ENCODE measurements at places on chromosomes 12 and 14.

DNA sequence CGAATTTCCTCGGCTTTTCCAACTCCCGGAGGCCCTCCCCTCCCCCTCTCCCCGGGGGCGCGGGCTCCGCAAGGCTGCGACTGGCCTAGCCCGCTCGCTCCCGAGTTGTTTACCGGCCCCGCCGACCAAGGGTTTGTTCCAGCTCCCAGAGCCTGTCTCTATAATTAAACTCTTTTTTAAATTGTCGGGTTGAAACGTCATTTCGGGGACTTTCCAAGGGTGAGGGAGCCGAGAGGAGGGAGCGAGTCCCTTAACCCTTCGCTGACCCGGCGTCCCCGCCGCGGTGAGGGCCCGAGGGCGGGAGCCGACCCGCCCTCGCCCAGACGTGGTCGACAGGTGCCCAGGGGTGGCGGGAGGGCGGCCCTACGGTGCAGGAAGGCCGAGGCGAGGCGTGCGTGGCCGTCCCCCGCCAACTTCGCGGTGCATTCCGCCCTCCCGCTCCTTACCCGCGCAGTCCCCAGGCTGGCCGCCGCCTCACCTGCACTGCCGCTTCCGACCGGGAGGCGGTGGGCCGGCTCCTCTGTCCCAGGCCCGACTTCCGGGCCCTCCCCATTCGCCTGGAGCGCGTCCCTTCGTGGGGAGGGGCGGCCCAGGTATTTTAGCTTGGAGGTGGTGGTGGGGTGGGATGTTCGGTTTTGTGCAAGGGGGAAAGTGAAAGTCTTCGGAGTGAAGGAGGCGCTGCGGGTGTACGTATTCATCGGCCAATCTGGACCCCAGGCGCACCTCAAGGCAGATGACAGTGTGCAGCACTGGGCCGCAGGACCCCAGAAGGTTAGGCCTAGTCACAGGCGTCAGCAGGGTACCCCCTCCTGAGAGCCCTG, 2.9 kb upstream of the ZFP36L1 start:
- peak; percentile 93 for DNase-seq

DNA sequence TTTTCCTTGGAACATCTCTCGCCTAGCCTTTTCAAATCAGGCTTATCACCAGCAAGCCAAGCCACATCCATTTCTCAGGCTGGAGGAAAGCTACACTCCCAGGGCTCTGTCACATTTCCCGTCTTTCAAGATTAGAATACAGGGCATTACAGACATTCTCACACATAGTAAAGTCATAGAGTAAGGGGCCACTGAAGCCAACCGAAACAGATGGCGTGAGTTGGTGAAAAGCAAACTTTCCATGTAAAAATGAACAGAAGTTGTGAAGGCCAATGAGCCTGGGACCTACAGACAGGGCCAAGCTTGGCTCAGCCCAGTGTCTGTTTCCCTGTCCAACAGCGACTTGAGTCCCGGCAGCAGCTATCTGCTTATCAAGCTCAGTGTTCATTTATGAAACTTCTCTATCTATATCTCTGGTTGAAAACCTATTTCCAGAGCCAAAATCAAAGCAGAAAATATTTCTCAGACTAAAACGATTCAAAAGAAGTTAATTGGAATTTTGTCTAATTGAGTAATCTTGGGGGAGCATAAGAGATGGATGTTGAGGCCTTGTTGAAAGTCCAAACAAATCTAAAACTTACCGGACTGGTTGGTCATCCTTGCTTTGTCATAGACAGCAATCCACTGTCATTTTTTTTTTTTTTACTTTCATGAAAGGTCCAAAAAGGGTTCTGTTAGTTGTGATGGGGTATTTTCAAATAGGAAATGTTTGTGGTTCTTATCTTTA, 105.6 kb downstream of the DAAM1 start:
- DNase-seq = no peak

- no peak for DNase-seq
Observed at GRCh38 chr14:66509874-66510273, 1.9 kb downstream of the GPHN start.

DNA sequence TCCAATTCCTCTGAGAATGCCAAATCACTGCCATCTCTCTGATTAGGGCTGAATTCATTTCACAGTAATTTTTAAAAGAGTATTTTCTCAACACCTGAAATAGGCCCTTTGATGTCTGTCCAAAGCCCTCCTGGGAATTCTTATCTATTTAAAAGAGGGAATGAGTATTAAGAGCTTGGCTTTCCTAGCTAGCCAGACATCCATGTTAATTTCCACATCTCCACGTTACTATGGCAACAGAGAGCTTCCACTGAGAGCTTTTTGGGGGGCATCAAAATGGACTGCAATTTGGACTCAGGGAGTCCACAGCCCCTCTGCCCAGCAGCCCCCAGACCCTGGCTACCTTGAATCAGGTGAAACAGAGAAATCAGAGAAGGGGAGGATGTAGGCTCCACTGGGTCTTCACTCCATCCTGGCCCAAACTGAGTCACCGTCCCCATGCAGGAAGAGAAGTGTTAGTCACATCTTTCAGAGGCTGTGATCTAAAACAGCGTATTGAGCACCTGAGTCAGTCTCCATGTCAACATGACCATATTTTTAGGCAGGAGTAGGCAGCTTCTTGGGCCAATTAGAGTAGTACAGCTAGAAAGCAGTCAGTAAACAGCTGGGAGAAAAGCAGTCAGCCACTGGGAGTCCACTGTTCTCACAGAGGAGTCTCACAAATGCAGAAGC, 7.0 kb upstream of the FICD start:
- DNase-seq = no peak

DNA sequence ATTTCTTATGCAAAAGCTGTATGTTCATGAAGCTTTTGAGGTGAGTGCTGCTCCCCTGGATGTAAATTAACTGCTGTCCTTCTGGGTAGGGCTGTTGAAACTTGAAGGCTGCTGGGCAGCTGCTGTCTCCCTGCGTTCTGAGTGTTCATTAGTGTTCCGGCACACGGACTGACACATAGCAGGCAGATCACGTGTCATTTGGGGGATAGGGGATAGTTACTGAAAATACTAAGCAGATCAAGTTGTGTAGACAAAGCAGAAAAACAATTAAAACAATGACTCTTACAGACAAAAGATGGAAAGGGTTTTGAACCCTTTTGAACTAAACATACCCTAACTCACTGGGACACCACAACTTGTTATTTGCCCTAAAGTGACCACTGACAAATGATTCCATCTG, 82.5 kb downstream of the PRICKLE1 start:
- DNase-seq = no peak

DNA sequence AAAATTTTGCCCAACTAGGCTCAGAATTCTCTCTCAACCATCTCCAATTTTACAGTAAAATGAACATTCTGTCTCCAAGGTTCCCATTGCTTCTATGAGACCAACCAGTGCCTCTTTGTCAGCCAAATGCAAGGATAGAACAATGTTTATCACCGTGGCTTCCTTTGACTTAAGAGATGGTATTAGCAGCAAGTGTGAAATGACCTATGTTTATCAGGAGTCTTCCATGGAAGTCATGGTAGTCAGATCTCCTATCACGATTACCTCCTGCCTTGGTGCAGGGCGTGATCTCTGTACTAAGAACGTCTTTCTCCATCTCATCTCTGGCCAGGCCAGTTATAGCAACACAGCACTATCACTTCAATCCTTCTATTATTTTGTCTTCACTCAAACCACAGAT, 6.1 kb upstream of the BCL2L14 start:
- DNase-seq = no peak

DNA sequence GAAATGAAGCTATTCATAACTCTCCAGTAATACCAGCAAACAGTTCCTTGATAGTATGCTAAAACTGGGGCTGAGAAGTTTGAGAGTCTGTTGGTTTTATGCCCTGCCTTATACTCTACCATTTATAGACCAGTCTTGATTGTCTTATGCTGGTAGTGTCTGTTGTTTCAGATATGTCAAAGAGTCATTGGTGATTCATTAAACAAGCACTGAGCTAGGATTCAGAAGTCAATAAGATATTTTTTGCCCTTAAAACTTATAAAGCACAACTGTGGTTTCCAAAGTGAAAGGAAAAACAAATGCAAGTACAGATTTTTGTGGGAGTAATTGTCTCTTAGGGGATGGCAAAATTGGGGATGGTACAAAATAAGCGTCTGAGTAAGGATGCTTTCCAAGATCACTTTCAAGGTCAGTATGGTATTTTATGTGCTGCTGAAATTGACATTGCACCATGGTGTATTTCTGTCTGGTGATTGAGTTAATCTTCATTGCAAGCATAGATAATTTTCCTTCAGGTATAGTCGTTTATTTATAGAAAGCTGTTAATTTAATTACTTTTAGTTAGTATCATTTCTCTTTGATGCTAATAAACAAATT, 289.5 kb upstream of the E2F7 start:
- DNase-seq = no peak

GRCh38 chr12:62900686-62901272, 34.2 kb downstream of the PPM1H start:
- no peak for DNase-seq

DNA sequence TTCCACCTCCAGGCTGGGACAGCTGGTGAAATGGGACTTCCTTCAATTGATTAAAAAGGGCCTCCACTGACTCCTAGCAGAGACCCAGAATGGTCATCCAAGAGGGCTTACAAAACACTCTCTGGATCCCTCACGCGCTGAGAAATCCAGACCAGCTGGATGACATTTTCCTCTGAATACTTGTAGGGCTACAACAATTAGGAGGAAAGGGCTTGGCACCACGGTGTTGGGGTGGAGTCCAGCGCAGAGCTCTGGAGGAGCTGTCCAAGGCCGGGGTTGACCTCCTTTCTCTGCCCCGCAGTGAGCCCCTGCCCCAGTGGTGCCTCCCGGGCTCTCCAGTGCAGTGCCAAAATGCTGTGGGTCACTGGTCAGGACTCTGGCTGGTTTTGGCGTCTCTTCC, 189.0 kb upstream of the CCND2 start:
- DNase-seq = no peak

DNA sequence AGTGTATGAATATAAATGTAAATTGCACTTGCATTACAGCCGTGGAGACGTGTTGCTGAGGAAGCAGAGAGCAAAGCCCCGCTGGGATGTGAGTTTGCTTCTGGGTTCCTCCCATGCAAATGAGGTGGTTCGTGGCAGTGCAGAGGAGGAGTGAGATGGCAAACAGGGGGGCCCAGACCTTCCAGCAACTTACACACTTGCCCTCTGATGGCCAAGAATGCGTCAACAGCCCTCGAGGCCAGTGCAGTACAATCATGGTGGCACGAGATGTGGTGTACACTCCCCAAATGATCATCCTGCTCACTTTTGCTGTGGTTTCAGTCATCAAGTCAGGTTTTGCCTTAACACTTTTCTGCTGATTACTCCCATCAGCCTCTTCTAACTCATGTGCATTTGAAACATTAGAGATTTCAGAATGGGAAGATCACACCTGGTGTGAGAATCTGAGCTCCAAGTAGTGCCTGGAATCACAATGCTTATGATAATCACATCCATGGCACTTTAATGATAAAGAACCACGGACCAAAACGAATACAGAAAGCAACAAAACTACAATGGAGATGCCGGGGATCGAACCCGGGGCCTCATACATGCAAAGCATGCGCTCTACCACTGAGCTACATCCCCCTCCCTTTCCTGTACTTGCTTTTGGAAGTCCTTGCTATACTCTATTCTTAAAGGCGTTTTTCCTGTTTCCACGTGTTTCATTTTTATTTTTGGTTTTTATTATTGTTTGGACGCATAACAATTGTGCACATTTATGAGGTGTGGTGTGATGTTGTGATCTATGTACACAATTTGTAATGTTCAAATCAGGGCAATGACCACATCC, 7.0 kb upstream of the UBC start:
- DNase-seq = no peak

GRCh38 chr14:44966601-44967336, 4.8 kb downstream of the TOGARAM1 start:
- no peak for DNase-seq

GRCh38 chr14:60863249-60863648, 117.6 kb downstream of the TRMT5 start:
- DNase-seq = no peak

- no peak for DNase-seq
Observed at GRCh38 chr12:1488908-1489381, 105.4 kb downstream of the FBXL14 start.

DNA sequence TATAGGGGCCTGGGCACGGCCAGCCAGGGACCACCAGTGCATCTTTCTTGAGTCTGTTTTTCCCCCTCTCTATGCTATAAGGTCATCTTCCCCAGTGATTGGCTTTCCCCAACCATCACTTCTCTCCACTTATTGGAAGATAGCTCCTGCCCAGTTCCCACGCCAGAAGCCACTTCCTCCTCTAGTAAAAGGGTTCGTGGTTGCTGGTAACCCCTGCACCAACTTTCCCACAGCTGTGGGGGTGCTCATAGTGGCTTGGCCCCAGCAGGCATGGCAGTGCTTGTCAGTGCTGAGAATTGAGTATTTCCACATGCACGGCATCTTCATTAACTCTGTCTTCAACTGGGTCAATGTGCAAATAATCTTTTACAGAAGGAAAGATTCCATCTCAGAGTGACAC, 215.4 kb downstream of the FOXN3 start:
- no peak for DNase-seq

GRCh38 chr14:75144944-75145343, 18.1 kb upstream of the NEK9 start:
- DNase-seq = no peak

DNA sequence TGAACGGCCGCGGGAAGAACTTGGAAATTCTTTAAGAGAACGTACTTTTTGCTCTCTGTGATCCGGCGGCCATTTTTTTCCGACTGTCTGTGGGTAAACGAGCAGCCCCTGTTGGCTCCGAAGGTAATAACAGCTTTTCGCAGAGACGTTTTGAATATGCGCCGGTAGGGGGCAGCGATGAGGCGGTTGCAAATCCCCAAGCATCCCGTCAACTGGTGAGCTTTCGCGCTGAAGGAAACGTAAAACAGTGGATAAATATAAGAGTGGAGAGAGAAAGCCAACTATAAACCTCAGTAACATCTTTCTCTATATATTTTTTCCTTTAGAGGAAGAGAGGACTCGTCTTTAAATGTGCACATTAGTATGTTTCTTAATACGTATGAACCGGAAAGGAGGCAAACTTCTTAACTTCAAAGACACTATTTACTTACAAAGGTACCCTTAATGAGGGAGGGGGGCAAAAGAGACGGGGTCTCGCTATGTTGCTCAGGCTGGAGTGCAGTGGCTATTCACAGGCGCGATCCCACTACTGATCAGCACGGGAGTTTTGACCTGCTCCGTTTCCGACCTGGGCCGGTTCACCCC, 9.6 kb upstream of the NEMF start:
- peak; percentile 94 for DNase-seq

DNA sequence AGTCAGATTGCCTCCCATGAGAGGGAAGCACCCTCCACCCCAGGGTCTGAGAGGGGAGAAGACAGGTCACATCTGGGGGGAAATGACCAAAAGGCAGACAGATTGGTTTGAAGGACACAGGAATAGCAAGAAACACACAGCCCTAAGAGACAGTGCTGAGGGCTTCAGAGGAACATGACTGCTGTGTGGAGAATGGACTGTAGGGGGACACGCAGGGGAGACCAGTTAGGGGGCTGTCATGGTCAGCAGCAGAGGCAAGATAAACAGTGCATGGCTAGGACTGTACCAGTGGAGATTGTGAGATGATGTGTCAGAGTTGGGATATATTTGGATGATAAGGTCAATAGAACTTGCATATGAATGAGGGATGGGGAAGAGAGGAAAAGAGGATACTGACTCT, 19.7 kb downstream of the SMUG1 start:
- no peak for DNase-seq

GRCh38 chr14:79383475-79383874, 827.8 kb downstream of the DIO2 start:
- DNase-seq = no peak

GRCh38 chr12:64042911-64043310, 179.2 kb downstream of the KICS2 start:
- no peak for DNase-seq

- no peak for DNase-seq
Observed at GRCh38 chr12:69662764-69663163, 36.3 kb downstream of the BEST3 start.

Data from cardiac septum (tissue), 1 donor.